Activated CD4-positive, alpha-beta memory T cell treated with anti-CD3 and anti-CD28 coated beads, Interleukin-2, amount 10 ng/mL, durations not matched to agents 7 days and 5 days (primary cell): ENCODE measurements at places on chromosomes 11 and 22. TPM values are rescaled to one million over a fixed set of nuclear protein-coding genes. Genes with fewer than 3 reads are reported as not detected.

DNA sequence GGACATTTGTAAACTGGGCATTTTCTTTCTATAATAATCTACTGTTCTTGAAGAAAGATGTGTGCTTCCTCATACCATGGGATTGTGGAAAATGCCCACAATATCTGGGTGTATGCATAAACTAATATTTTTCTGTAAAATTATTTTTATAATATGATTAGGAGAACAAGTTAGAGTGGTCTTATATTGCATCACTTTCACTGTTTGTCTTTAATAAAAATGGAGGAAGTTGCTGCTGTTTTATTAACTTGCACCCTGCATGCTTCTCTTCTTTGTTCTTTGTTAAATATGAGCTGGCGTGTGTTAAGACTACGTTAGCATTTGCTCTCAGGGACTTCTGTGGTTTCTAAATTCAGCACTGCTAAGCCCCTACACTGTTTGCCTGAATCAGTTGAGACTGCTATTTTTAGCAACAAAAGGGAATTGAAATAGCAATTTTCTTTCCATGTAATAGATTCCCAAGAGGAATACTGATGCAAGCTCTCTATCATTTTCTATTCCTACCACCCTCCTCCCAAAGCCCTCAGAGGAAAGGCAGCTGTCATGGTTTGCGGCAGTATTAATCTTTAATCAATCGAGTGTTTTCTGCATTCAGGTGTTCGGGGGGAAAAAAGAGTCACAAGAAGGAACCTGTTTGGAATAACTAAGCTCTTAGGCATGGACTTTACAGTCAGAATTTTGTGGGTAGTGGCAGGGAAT, 56.1 kb downstream of the HSD17B12 start:
- no peak for DNase-seq

GRCh38 chr11:45079943-45080719, 66.3 kb upstream of the PRDM11 start:
- DNase-seq: peak; percentile 71

DNA sequence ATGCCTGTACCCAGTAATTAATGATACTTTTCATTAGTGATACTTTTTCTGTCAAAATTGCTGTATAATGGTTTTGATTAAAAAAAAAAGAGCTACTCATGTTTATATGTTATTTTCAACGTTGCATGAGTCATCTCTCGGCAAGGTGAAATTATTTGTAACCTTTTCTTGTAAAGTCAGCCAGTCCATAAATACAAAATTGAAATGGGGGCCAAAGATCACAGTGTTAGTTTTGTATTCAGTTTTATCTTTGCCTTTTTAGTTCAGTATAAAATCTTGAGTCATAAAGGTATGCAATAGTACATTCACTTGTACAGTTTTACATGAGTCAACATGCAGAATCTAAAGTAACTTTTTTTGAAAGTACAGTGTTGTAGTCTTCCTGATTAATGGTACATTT, 4.3 kb downstream of the ARHGEF12 start:
- DNase-seq: no peak

Gene APOA4
- not detected for total RNA-seq
